ENCODE measurements at places on chromosomes 12 and 14. TPM values are rescaled to one million over a fixed set of nuclear protein-coding genes. Genes with fewer than 3 reads are reported as not detected.

The KCNC2 gene
- 20.2 TPM for total RNA-seq

The PTGDR gene
- 0.36 TPM for total RNA-seq

The SLC38A4 gene
- total RNA-seq: 1.4 TPM

The TAS2R31 gene
- total RNA-seq: 29.9 TPM

GRCh38 chr12:119229837-119230236, 51.1 kb downstream of the HSPB8 start:
- peak; percentile 21 for DNase-seq

The REC8 gene
- total RNA-seq: 37.9 TPM

DNA sequence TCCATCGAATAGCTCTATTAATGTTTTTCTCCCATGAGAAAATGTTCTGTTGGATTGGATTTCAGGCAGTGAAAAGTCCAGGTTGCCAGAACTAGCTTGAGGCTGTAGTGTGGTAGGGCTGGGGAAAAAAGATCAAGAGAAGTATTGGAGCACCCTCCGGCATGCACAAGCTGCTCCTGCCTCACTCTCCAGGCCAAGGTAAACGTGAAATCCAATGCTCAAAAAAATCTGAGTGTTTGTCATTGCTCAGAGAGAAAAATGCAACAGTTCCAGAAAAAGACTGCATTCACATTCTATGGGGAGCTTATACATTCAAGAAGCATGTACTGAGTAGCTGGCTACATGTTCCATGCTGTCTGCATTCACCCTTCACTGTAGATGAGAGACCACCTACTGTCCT, 680.9 kb upstream of the TBX3 start:
- DNase-seq: no peak

The ZDHHC22 gene
- 9.8 TPM for total RNA-seq

DNA sequence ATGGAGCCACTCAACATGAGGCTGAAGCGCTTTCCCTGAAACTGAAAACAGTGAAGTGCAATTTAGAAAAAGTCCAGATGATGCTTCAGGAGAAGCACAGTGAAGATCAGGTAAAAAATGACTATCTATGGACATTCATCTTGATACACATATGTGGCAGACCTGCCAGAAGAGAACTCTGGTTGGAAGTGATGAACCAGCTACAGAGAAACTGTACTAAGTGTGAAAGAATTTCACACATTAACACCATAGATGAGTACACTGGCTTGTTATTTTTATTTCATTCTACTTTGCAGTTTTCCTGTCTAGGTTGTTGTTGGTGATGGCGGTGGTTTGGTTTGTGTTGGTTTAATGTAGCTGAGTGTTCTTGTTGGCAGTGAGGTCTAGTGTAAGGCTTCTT, 174.7 kb downstream of the ESR2 start:
- no peak for DNase-seq

GRCh38 chr12:96141216-96141912, 52.8 kb upstream of the ELK3 start:
- DNase-seq: no peak

The IFNG gene
- not detected for total RNA-seq

The HVCN1 gene
- 4.1 TPM for total RNA-seq

The ASCL1 gene
- 14.0 TPM for total RNA-seq

DNA sequence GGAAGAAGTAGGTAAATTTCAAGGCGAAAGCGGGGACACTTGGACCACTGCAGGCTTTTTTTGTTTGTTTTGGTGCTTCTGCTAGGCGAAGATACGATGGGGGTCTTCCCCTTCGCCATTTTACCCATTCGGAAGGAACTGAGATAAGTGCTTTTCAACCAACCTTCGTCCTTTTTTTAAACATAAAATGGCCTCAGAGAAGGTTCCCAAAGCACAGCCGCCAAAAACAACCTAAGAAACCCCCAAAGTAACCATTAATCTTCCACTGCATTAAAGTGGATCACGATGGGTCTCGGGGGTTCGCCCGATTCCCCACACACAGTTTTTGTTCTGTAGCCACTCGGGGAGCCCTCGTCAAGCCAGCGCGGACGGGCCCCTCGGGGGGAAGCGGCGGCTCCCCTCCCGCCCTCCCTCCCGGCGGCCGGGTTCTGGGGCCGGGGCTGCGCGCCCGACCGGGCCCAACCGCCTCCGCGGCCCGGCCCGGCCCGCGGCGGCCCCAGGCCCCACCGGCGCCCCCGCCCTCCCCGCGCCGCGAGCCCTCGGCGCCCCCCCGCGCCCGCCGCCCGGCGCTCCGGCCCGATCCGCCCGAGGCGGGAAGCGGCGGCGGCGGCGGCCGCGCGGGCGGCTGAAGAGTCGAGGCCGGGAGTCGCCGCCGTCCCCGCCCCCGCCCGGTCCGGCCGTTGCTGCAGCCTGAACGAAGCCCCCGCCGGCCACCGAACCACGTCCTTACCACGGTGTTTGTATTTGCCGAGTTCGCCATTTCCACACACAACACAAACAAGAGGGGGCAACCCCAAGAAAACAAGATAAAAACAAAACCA, 790 bp downstream of the GTF2A1 start:
- peak; percentile 55 for DNase-seq

DNA sequence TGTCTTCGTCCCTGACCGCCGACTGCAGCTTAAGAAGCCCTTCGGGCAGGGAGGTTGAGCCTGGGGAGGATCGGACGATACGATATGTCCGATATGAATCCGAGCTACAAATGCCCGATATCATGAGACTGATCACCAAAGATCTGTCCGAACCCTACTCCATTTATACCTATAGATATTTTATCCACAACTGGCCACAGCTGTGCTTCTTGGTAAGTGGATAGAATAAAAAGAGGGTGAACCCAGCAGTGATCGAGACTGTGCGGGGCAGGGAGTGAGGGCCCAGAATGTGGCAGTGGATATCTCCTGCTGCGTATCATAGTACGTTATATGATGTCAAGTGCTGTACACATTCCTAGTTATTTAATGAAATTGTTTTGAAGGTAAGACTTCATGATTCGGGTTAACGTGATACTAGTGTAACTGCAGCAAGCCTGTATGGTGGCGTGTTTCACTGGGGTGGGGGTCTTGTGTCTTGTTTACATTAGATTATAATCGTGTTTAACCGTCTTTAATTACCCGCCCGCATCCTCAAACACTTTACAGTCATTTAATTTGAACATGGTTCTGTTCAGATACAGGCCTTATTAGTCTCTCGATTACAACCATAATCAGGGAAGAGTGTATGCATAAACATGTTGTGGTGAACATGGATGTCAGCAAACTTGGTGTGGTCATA, 1.3 kb downstream of the NAA30 start:
- DNase-seq: no peak

The PCK2 gene
- 2.5 TPM for total RNA-seq

GRCh38 chr12:86550218-86551145, 294.3 kb upstream of the MGAT4C start:
- no peak for DNase-seq

The SPRYD4 gene
- 3.8 TPM for total RNA-seq

DNA sequence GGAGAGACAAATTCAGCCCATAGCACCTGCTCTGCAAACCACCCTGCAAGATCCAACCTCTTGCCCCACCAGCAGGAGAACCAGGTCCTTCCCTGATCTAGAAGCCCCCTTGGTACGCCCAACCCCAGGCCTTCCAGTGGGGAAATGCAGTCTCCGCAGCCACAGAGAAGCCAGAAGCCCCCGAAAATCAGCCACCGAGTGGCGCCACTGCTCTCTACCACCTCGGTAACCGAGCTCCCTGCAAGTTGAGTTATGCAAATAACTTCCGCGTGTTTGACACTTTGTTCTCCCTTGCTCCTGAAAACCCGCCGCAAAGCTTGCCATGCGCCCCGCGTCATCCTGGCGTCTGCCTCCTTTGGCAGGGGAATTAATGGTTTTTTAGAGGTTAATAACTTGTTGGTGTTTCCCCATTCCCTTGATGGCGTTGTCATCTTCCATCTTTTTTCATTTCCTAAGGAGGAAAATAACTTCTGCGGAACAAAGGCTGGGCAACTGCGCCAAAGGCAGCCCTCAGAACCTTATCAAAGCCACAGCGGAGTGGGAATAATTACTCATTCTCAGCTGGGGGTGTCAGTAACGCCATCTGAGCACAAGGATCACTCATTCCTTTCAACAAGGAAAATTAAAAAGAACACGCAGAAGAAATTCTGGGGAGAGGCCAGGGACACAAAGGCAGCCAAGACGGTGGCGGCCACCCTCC, 60.4 kb downstream of the FZD10 start:
- DNase-seq: no peak

The PTPRR gene
- total RNA-seq: 8.1 TPM

GRCh38 chr14:103393070-103393469, 7.9 kb downstream of the MARK3 start:
- no peak for DNase-seq

GRCh38 chr12:119308708-119309456, 25.6 kb upstream of the CCDC60 start:
- no peak for DNase-seq

GRCh38 chr12:95533985-95534384, 17.3 kb downstream of the USP44 start:
- DNase-seq: no peak

The SNW1 gene
- total RNA-seq: 38.0 TPM

- DNase-seq: no peak
Observed at GRCh38 chr12:75978677-75979076, 52.9 kb downstream of the PHLDA1 start.

DNA sequence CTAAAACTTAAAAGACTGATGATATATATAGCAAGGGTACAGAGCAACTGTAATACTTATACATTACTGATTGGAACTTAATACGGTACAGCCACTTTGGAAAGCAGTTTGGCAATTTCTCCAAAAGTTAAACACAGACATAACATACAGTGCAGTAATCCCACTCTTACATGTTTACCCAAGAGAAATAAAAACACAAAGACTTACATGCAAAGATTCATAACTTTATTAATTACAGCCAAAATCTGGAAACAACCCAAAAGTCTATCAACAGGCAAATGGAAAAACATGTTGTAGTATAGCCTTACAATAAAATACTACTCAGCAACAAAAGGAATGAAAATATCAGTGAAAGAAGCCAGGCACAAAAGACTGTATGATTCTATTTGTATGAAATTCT, 84.6 kb downstream of the GARIN6 start:
- no peak for DNase-seq

- DNase-seq: no peak
Observed at GRCh38 chr12:112175361-112176155, 50.2 kb downstream of the TRAFD1 start.

DNA sequence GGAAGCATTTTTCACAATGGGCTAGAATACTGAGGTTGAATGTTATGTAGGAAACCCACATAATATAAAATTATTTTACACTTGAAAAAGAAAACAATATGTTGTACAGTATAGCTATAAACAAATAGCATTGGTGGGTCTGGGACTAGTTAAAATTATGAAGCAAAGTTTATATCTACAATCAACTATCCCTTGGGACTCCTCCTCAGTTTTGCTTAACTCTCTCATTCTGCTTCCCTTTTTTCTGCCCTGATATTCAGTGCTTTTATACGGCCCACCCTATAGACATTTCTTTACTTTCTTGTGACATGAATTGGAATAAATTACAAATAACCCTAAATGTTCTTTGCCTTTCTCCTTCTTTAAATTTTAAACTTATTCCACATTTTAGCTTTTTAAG, 300.5 kb downstream of the FBXL14 start:
- no peak for DNase-seq

The TSPAN8 gene
- total RNA-seq: 0.91 TPM

The A2M gene
- 61.8 TPM for total RNA-seq

The CD163L1 gene
- total RNA-seq: 5.4 TPM

- no peak for DNase-seq
Observed at GRCh38 chr14:26382901-26383685, 214.7 kb downstream of the NOVA1 start.

The EFS gene
- total RNA-seq: 19.8 TPM

- no peak for DNase-seq
Observed at GRCh38 chr12:132723764-132724140, 13.1 kb downstream of the PGAM5 start.

GRCh38 chr14:68961781-68962584, 17.1 kb downstream of the ACTN1 start:
- DNase-seq: peak; percentile 58

The B4GALNT3 gene
- total RNA-seq: 2.4 TPM

GRCh38 chr12:96809522-96809921, 97.5 kb upstream of the NEDD1 start:
- no peak for DNase-seq

DNA sequence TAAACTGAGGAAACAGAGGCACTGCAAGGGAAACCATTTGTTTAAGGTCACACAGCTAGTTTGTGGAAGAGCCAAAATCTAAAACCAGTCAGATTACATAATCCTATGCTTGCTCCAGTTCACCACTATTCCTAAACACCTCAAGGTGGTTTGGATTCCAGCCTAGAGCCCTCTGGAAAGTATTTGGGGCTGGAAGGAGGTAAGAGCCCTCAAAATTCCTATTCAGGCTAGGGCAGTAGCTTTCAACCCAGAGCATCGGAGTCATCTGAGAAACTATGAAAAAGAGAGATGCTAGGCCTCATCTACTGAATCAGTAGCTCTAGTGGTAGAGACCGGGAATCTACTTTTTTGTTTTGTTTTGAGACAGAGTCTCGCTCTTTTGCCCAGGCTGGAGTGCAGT, 16.0 kb upstream of the SPPL3 start:
- DNase-seq: no peak

GRCh38 chr12:102548543-102548942, 68.2 kb upstream of the IGF1 start:
- no peak for DNase-seq

The DHRS2 gene
- 0.27 TPM for total RNA-seq

The APOLD1 gene
- 30.2 TPM for total RNA-seq

DNA sequence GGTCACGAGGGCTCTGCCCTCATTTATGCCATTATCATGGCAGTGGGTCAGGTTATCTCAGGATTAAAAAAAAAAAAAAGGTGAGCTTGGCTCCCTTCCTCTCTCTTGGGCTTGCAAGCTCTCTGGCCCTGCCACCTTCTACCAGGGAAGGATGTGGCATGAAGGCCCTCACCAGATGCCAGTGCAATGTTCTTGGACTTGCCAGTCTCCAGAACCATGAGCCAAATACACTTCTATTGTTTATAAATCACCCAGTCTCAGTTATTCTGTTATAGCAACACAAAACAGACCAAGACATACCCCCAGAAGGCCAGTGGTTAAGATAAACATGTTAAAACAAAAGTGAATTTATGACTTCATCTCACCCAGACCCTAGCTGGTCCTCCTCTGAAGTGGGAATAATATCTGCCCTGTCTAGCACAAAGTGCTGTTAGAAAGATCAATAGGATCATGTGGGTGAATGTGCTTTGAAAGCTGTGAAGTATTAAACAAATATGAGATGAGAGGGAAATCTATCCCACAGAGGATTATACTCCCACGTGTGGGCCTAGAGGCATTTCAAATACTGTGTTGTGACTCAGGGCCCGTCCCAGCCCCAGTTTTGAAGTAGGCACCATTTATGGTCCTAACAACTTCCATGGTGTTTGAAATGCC, 88.6 kb downstream of the NINJ2 start:
- DNase-seq: no peak

The GOLT1B gene
- 29.5 TPM for total RNA-seq

DNA sequence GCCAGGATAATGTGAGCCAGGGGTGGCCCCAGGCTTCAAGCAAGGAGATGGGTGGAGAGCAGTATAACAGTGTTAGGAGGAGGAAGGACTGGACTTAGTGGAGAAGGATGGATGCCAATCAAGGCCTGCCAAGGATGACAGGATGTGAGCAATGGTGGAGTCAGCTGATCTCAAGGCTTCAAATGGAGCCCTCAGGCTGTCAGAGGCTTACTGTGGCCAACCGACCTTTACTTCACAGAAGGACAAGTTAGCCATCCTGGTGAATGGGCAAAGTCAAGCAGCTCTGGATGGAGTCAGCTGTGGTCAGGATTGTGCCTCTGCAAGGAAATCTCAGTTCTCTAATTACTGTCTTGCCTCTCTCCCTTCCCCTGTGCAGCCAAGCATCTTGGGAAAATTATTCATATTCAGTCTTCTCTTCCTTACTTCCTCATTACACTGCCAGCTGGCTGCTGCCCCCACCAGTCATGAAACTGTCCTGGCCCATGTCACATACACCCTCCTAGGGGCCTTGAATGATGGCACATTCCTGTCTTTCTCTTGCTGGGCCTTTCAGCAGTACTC, 7.6 kb upstream of the STAT6 start:
- no peak for DNase-seq

All from cerebellum (tissue), 4 donors.